ENCODE measurements at places on chromosomes 5 and 9.

DNA sequence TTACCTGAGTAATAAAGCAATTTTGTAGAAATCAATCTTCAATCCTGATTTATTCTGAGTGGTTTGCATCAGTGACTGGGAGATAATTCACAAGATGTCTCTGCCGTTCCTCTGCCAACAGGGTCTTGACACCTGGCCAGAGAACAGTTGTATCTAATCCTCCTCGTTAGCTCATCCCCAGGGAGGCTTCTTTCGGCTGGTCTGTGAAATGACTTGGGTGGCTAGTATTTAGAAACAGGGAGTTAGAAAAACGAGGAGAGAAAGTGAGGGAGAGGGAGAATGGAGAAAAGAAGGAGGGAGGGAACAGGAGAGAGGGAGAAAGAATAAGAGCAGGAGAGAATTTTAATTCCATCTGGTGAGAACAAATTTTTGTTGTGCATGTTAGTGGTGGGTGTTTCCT lies 600.2 kb upstream of the TLE4 start:
- DNase-seq = no peak

- no peak for DNase-seq
These were observed 219.5 kb downstream of the NR3C1 start for GRCh38 chr5:143183989-143184388.

- no peak for DNase-seq
These were observed 221.6 kb downstream of the CACNA1B start for GRCh38 chr9:138098908-138099791.

DNA sequence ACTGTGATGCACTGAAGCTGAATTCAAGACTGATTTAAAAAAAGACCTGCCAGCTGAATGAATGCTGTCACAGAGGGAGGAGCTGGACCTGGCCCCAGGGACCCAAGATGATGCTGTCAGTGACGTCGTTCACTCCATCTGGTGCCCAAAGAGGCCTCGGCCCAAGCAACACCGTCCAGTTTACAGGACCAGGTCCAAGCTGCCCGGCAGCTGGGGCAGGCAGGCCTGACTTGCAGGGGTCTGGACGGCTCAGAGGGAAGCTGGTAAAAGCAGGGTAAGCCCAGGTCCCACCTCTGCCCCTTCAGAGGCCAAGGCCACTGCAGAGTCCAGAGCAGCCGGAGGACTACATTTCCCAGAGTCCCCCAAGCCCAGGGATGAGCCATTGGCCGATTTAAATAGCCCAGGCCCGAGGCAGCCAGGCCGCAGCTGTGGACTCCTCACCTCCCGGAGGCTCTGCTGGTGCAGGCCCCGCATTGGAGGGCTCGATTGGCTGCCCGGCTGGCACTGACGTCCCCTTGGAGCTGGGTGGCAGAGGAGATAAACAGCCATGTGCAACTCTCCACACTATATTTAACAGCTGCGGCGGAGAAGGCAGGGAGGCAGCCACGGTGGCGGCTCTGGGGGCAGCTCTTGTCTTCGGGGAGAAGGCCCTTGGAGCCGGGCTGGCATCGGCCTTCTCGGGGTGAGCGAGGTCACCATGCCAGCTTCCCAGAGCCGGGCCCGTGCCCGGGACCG lies at the start of gene PLPP7:
PLPP7 (plus strand) TSS at position 423 of the 735 bp plus-strand sequence; CDS start at position 698, 275 bp downstream.
- DNase-seq = peak; percentile 45

GRCh38 chr9:34127035-34127948 lies 794 bp upstream of the DCAF12 start:
- no peak for DNase-seq

DNA sequence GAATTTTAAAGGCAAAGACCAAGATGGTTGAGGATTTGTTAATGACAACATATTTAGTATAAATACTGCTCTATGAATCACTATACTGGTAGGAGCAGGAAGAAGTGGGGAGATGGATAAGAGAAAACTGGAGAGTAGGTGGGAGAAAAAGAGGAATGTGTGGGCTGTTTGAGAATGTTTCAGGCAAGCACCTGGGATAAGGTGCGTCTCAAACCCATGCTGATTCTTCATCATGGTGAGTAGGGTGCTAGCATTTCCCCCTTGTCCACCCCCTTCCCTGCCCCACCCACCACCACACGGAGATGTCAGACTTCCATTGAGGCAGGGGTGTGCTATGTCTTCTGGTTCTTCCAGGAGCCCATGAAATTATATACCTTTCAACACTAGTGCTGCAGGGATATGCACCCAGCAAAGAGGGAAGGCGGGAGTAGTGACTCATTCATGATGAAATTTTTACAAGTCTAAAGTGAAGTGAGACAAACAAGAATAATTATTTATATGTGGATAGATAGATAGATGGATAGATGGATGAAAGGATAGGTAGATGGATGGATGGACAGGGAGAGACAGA lies 54.3 kb downstream of the MTX3 start:
- peak; percentile 45 for DNase-seq

DNA sequence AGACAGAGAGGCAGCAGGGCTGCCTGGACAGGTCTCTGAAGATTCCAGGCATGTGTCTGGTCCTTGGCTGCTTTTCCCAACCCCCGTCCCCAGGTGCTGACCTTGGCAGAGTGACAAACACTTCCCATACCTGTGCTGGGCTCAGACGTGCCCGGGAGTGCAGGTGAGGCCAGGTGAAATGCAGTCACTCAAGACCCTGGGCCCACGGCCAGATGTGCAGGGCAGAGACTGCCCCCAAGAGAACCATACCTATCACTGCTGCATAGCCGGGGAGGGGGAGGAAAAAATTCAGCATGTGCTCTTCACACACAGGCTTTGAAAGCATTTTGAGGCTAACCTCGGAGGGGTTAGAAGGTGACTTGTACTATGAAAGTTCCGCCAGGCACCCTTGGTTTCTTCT lies 22.6 kb downstream of the CCNJL start:
- no peak for DNase-seq

DNA sequence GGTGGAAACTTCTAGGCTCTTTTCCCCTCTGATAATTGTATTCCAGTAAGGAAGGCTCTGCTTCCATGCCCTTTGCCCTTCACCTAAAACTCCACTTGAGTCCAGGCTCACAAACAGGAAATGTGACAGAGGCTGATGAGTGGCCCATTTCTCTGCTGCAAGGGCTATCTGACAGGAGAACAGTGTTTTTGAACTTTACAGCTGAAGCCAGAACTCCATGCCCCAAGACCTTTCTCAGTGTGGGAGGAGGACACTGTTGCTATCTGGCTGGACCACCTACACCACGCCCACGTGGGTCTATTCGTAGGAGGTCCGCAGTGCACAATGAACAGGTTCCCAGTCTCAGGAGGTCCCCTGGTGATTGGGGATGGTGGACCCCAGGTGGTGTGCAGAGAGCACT lies 13.6 kb downstream of the GGTA1 start:
- DNase-seq = no peak

- no peak for DNase-seq
These were observed 24.8 kb downstream of the GPR107 start for GRCh38 chr9:130078547-130078946.

- no peak for DNase-seq
These were observed 67.5 kb downstream of the HTR4 start for GRCh38 chr5:148586796-148587195.

All from iris pigment epithelial cell (primary cell).